ENCODE measurements at places on chromosomes 6 and 20. TPM values are rescaled to one million over a fixed set of nuclear protein-coding genes. Genes with fewer than 3 reads are reported as not detected.

RAB22A gene
- 15.5 TPM for total RNA-seq

DNA sequence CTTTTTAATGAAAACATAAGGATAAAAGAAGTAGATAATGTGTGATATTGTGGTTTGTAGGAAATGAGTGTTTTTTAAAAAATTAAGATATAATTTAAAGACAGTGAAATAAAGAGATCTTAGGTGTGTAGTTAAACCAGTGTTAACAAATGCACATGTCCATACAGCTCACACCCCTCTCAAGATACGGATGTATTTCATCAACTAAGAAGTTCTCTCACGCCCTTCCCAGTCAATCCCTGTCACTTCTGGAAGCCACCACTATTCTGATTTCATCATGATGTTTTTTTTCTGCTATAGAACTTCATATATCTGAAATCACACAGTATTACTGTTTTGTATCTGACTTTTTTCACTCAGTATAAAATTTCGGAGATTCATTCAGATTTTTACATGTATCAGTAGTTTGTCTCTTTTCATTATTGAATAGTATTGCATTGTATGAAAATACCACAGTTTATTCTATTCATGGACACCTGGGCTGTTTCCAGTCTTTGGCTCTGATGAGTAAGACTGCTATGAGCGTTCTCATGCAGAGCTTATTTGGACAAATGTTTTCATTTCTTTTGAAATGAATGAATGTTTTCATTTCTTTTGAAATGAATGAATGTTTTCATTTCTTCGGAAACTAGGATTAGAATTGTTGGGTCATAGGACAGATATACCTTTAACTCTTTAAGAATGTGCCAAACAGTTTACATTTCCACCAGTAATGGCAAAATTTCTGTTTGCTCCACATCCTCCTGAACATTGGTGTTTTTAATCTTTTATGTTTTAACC lies 49.7 kb upstream of the ELOVL5 start:
- H3K27me3 ChIP-seq: no peaks in the 10 kb centered on the region
- no peak overlapping the region for H3K27ac ChIP-seq
- no peak for DNase-seq
- no peak overlapping the region for H3K4me3 ChIP-seq
- no peaks in the 10 kb centered on the region for H3K4me1 ChIP-seq

GRCh38 chr6:38350220-38350619 lies 289.5 kb downstream of the BTBD9 start:
- no peak overlapping the region for H3K27ac ChIP-seq
- H3K27me3 ChIP-seq: no peaks in the 10 kb centered on the region
- no peaks in the 10 kb centered on the region for H3K36me3 ChIP-seq
- peaks cover 28% of the 10 kb centered on the region for H3K4me1 ChIP-seq

DNA sequence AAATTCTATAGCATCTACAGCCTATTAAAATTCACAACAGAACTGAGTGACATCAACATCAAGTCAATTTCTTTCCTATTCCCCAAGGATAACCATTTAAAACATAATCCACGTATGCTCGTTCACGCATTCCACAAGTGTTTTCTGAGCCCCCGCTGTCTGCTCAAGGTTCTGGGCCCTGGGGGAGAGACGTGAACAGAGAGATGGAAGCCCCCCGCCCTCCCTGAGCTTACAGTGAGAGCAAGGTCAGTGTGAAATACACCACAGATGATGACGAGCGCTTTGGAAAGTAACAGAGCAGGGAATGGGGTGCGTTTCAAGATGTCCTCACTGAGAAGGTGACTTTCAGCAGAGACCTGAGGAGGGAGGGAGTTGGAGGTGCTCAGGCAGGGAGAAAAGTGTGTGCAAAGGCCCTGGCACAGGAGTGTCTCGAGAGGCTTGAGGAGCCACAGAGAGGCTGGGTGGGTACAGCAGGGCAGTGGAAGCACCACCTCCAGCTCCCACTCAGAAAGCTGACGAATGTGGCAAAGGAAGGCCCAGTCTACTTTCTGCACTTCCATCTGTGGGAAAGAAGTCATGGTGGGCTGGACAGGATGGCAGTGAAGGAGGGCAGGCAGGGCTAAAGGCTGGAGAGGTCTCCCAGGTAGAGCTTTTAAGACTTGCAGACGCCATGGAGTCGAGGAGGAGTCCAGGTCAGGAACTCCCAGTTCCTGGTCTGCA lies 88.3 kb downstream of the DLL1 start:
- no peak overlapping the region for H3K27ac ChIP-seq
- H3K36me3 ChIP-seq: no peaks in the 10 kb centered on the region
- no peaks in the 10 kb centered on the region for H3K4me1 ChIP-seq
- DNase-seq: no peak
- peaks cover 3% of the 10 kb centered on the region for H3K27me3 ChIP-seq

- no peaks in the 10 kb centered on the region for H3K4me1 ChIP-seq
- no peak for DNase-seq
- H3K4me3 ChIP-seq: no peak overlapping the region
- H3K27me3 ChIP-seq: peaks cover 45% of the 10 kb centered on the region
- no peak overlapping the region for H3K27ac ChIP-seq
These were observed 186.2 kb upstream of the CST7 start for GRCh38 chr20:24762791-24763350.

GRCh38 chr20:58652606-58653294 lies 1.7 kb downstream of the STX16 start:
- no peaks in the 10 kb centered on the region for H3K27me3 ChIP-seq
- no peaks in the 10 kb centered on the region for H3K36me3 ChIP-seq
- H3K4me1 ChIP-seq: peaks cover 48% of the 10 kb centered on the region
- H3K27ac ChIP-seq: peak overlapping the region; percentile 99
- DNase-seq: no peak

- no peaks in the 10 kb centered on the region for H3K4me1 ChIP-seq
- no peaks in the 10 kb centered on the region for H3K27me3 ChIP-seq
- H3K4me3 ChIP-seq: no peak overlapping the region
- DNase-seq: no peak
These were observed 9.2 kb upstream of the CPNE1 start for GRCh38 chr20:35673884-35674283.

DPPA5 gene
- not detected for total RNA-seq

DNA sequence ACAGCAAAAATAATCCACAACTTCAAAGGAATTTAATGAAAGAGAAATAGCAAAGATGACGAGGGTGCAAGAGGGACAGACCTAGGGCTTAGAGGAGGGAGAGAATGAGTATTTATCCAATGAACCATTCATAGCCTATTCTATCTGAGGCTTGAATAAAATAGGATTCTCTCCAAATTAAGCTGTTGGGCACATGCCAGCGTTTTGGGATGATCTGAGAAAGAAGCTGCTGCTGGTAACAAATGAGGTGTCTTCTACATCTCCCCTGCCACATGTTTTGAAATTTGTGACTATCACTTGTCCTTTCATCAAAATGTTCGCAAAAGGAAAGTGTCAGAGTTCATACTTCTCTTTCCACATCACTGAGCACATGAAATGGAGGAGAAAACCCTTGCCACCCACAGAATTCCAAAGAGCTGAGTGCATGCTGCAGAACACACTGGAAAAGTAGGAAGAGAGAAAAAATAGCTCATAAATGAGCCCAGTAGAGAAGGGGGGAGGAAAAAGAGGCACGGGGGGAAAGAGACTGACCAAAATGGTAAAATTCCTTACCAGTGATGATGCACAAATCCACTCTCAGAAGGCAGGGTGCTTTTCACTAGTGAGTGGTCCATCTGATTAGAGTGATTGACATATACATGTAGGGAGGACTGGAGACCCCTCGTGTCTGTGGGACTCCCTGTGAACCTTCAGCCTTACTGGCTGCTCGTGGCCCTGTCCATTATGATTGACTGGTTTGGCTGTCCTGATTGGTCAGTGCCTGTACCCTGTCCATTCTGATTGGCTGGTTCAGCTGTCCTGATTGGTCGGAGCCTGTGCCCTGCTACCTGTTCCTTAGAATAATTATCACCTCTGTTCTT lies 180.5 kb downstream of the OGFRL1 start:
- H3K27me3 ChIP-seq: no peaks in the 10 kb centered on the region
- no peak for DNase-seq
- H3K4me1 ChIP-seq: peaks cover 54% of the 10 kb centered on the region

- H3K4me3 ChIP-seq: no peak overlapping the region
- no peaks in the 10 kb centered on the region for H3K36me3 ChIP-seq
- H3K27me3 ChIP-seq: no peaks in the 10 kb centered on the region
- DNase-seq: no peak
- no peaks in the 10 kb centered on the region for H3K4me1 ChIP-seq
These were observed 1305.2 kb downstream of the EPHA7 start for GRCh38 chr6:92114091-92114675.

GRCh38 chr6:77290798-77291197 lies 172.5 kb downstream of the HTR1B start:
- DNase-seq: no peak
- H3K27me3 ChIP-seq: no peaks in the 10 kb centered on the region
- H3K4me3 ChIP-seq: no peak overlapping the region
- peaks cover 8% of the 10 kb centered on the region for H3K4me1 ChIP-seq

Measured in neural crest cell (in vitro differentiated cells).